ENCODE measurements at places on chromosomes 3 and 15.

GRCh38 chr15:76678766-76679165 is 226.4 kb downstream of the SCAPER start:
- DNase-seq: no peak

DNA sequence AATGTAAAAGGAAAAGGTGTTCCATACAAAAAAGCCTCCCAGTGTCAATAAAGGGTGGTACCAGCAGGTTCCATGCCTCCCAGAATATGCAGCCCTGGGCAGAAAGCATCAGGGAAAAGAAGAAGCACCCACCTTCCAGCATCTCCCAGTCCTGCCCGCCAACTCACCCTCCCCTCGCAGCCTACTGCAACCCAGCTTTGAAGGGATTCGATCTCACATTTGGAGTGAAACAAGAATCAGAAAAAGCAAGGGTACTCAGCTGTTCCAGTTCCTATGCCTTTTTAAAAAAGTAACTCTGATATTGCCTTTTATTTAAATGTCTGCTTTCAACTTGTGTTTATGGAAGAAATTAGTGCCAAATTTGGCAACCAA is 166.9 kb downstream of the ADAMTS17 start:
- no peak for DNase-seq

DNA sequence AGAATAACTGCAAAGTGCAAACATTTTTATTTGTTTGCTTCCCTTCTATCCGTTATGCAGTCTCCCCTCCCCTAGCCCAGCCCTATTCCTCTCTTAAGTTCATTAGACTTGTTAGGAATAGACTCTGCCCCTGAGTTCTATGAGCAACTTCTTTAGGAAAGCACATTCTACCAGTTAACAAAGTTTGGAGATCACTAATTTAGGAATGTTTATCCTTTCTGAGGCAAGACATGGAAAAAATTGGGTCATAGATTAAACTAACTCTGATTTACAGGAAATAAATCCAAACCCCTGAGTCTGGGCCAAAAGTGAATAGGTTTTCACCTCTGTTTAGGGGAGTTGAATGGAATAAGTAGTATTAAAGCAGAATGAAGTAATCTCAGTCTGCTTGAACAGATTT is 34.4 kb downstream of the C3orf80 start:
- DNase-seq: no peak

GRCh38 chr15:66919421-66919820 is 146.0 kb upstream of the SMAD3 start:
- no peak for DNase-seq

- peak; percentile 20 for DNase-seq
Measured at GRCh38 chr3:129383292-129383860, 45.1 kb downstream of the EFCAB12 start.

- DNase-seq: no peak
Measured at GRCh38 chr3:114011059-114011797, 45.1 kb downstream of the CCDC191 start.

- DNase-seq: no peak
Measured at GRCh38 chr3:49607796-49608195, 53.5 kb downstream of the BSN start.

- peak; percentile 79 for DNase-seq
Measured at GRCh38 chr3:39150803-39151631, 2.4 kb downstream of the CSRNP1 start.

DNA sequence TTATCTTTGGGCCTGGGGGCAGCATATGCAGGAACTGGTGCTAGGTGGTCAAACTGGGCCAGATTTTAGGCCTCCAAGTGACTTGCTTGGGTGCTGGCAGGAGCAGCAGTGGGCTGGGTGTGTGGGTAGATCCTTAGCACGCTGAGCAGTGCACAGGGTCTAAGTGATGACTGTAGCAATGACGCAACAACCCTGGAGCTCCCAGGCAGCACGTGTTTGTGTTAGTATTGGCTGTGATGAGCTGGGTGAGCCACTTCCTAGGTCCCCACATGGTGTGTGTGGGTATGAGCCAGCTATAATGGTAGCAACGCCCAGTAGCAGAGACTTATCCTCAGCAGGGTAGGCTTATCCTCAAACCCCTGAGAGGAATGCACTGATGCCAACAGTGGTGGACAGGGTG is 570.6 kb upstream of the ROBO1 start:
- no peak for DNase-seq

GRCh38 chr3:48402281-48402732 is 27.6 kb downstream of the PLXNB1 start:
- DNase-seq: peak; percentile 77

DNA sequence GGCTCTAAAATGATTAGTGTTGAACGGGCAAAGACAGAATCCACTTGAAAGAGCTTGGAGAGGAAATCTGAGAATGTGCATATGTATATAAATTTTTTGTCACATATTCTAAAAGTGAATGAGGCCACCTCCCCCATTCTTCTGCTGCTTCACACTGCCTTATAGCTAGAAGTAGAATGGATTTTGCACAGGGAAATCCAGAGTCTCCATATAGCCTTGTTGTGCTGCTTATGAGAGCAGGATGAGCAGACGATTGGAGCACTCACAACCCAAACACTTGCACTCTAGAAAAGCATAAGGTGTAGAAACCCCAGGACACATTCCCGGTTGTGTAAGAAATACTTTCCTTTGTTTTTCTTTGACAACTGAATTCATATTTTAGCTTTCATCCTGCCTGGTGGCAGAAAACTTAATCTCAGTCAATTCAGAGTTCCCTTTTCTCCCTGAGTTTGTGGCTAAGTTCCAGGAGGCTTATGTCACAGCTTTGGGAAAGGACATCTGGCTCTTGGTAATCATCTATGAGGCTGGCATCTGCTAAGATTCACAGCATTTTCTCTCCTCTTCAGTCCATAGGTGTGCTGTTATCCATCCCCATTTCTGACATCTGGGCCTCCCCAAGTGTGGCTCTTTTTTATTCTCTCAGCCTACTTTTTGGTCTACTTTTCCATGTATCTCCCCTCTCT is 188.4 kb upstream of the PFN2 start:
- no peak for DNase-seq

DNA sequence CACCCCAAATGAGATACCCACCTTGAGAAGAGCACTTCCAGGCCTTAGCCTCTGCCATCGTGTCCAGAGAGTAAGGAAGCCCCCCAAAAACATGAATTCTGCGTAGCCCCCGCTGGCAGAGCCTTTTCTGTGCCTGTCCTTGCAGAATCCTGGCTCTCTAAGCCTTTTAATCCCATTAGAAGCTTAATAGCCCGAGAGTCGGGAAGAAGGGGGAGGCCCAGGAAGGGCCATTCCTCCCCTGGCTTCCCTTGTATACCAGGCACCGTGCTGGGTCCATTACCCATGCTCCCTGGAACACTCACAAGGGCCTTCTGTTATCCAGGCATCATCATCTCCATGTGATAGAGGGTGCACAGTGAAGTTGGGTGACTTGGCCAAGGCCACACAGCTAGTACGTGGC is 7.1 kb downstream of the SPTBN5 start:
- DNase-seq: no peak

DNA sequence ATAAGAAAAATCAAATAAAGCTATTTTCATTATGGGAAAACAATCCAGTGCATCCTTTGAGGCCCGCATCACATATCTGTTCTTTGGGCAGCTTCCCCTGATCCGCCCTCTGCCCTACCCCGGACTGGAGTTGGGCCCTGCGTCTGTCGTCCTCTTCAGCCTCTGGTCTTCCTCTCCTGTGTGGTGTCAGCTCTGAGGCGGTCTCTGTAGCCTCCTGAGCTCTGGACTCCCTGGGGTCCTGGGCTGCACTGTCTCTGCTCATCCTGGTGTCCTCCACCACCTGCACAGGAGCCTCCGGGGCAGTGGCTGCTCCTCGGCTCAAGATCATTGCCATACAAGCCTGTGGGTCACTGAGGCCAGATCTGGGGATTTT is 7.4 kb upstream of the SNX22 start:
- DNase-seq: no peak

DNA sequence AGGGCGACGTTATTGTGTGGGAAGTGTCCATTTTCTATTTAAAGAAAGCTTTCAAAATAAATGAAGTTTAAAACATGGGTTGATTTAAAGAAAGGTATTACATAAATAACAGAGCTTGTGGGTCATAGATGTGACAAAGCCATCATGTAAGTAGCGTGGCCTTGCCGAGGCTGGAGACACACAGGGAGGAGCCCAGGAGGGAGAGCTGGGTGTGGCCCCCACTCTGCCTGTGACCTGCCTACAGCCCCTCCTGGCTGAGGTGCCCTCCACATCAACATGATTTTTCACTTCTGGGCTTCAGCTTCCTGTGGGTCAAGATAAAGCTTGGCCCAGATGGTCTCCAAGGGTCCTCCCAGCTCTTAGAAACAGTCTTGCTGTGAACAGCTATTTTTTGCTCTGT is 12.5 kb upstream of the MGLL start:
- DNase-seq: no peak
